Colonic mucosa (tissue), 4 donors: ENCODE measurements at places on chromosomes 16 and 17. TPM values are rescaled to one million over a fixed set of nuclear protein-coding genes. Genes with fewer than 3 reads are reported as not detected.

FA2H gene
- 51.0 TPM for total RNA-seq

GRCh38 chr17:61668486-61668885 lies 77.5 kb upstream of the NACA2 start:
- no peak overlapping the region for H3K27ac ChIP-seq
- no peaks in the 10 kb centered on the region for H3K27me3 ChIP-seq
- no peak for DNase-seq
- no peaks in the 10 kb centered on the region for H3K4me1 ChIP-seq
- no peaks in the 10 kb centered on the region for H3K36me3 ChIP-seq

- H3K36me3 ChIP-seq = no peaks in the 10 kb centered on the region
- H3K4me1 ChIP-seq = no peaks in the 10 kb centered on the region
- H3K4me3 ChIP-seq = no peak overlapping the region
Measured at GRCh38 chr17:39080421-39081078, 70.9 kb downstream of the PLXDC1 start.

DNA sequence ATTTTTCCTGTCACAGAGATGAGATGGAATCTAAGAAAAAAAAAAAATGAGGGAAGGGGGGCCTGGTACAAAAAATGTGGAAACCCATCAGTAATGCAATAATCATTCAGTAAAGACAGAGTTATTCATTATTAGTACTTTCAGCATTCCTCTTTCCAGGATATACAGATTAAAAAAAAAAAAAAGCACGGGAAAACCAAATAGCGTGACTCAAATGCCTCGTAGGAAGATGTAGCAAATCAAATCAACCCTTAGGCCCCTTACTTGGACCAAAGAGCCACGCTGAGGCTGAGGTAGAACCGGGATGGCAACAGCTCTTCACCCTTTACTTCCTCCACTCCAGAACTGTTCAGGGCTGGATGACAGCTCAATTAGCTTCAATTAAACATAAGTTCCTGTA lies 52.5 kb downstream of the SMG6 start:
- DNase-seq = no peak
- no peaks in the 10 kb centered on the region for H3K36me3 ChIP-seq
- no peak overlapping the region for H3K27ac ChIP-seq
- H3K27me3 ChIP-seq = no peaks in the 10 kb centered on the region
- no peaks in the 10 kb centered on the region for H3K4me1 ChIP-seq

DNA sequence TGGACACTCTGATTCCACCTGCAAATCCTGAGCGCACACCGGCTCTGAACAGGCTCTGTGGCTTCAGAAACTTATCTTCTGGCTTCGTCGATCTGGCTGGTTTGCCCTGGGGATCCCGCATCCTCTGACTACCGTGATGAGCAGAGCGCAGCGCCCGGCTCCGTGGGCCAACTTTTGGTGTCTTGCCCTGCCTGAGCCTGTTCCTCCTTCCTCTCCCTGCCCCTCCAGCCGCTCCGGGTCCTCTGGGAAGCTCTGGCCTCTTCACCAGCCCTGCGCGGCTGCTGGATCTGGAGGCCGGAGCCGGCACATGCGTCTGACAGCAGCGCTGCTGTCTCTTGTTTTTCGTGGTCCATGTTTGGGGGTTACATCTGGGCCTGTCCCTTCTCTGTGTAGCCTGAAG lies 65.6 kb downstream of the JPH3 start:
- no peaks in the 10 kb centered on the region for H3K36me3 ChIP-seq
- no peaks in the 10 kb centered on the region for H3K4me1 ChIP-seq
- no peak for DNase-seq
- no peaks in the 10 kb centered on the region for H3K27me3 ChIP-seq

DNA sequence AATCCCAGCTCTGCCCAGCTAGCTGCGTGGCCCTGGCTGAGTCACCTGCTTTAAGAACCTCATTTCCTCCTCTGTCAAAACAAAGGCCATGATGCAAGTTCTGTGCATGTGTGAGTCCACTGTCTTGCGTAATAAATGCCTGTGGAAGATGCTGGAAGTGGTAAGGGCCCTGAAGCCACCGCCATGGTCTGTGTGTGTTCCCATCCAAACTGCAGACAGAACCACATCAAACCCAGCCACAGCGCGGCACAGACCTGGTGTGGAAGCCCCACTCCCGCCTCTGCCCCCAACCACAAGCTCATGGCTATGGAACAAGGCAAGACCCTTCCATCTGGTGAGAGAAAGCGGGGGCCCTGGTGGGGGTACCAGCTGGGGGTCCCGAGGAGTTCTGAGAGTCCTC lies 26.0 kb downstream of the NECAB2 start:
- H3K36me3 ChIP-seq = no peaks in the 10 kb centered on the region
- H3K27me3 ChIP-seq = peaks cover 7% of the 10 kb centered on the region
- H3K27ac ChIP-seq = no peak overlapping the region
- H3K4me1 ChIP-seq = no peaks in the 10 kb centered on the region
- DNase-seq = no peak

DNA sequence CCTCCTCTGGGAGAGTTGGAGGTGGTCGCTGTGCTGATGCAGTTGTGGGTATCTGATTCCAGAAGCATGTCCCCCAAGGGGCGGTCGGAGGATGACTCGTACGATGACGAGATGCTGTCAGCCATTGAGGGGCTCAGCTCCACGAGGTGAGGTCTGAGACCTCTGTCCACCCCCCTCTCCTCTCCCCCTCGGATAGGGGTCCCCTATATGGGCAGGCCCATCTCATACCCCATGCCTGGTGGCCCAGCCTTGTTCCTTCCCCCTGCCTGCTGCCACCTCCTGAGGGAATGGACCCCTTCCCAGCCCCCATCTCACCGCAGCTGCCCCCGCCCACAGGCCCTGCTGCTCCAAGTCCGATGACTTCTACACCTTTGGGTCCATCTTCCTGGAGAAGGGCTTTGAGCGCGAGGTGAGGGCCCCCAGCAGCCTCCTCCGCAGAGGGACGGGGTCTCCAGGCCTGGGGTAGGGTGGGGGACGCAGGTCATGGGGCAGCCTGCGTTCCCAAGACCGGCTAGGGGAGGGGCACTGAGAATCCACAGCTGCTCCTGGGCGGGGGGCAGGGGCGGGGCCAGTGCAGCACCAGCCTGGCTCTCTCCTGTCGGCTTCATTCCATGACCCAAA lies 39.2 kb downstream of the ADCY7 start:
- no peaks in the 10 kb centered on the region for H3K36me3 ChIP-seq
- no peak for DNase-seq
- H3K4me1 ChIP-seq = peaks cover 7% of the 10 kb centered on the region
- H3K27ac ChIP-seq = no peak overlapping the region
- H3K4me3 ChIP-seq = no peak overlapping the region

LRRC75A gene
- 43.2 TPM for total RNA-seq

- no peaks in the 10 kb centered on the region for H3K36me3 ChIP-seq
- H3K27me3 ChIP-seq = no peaks in the 10 kb centered on the region
- no peaks in the 10 kb centered on the region for H3K4me1 ChIP-seq
- DNase-seq = no peak
Measured at GRCh38 chr17:35291802-35292201, 48.9 kb downstream of the SLFN5 start.

MMP2 gene
- total RNA-seq = 32.8 TPM

DNA sequence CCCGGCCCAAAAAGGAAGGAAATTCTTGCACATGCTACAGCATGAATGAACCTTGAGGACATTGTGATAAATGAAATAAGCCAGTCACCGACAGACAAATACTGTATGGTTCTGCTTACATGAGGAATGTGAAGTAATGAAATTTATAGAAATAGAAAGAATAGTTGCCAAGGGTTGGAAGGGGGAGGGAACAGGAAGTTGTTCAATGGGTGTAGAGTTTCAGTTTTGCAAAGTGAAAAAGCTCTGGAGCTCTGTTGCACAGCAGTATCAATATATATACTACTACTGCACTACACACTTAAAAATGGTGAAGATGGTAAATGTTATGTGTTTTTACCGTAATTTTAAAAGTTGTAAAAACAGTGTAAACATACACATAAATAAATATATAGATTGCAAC lies 43.7 kb downstream of the PKD1L3 start:
- H3K4me3 ChIP-seq = no peak overlapping the region
- no peaks in the 10 kb centered on the region for H3K36me3 ChIP-seq
- no peak overlapping the region for H3K27ac ChIP-seq
- no peaks in the 10 kb centered on the region for H3K4me1 ChIP-seq
- no peak for DNase-seq

HBA2 gene
- total RNA-seq = 3.5 TPM

CNTNAP4 gene
- not detected for total RNA-seq

- H3K4me1 ChIP-seq = peaks cover 3% of the 10 kb centered on the region
- no peak overlapping the region for H3K27ac ChIP-seq
- no peaks in the 10 kb centered on the region for H3K27me3 ChIP-seq
Measured at GRCh38 chr16:85994492-85995490, 95.8 kb downstream of the IRF8 start.

- peaks cover 4% of the 10 kb centered on the region for H3K4me1 ChIP-seq
- H3K27me3 ChIP-seq = no peaks in the 10 kb centered on the region
- no peak overlapping the region for H3K27ac ChIP-seq
- H3K4me3 ChIP-seq = no peak overlapping the region
- H3K36me3 ChIP-seq = no peaks in the 10 kb centered on the region
- peak; percentile 74 for DNase-seq
Measured at GRCh38 chr16:84175350-84176081, 11.3 kb downstream of the TAF1C start.

DNA sequence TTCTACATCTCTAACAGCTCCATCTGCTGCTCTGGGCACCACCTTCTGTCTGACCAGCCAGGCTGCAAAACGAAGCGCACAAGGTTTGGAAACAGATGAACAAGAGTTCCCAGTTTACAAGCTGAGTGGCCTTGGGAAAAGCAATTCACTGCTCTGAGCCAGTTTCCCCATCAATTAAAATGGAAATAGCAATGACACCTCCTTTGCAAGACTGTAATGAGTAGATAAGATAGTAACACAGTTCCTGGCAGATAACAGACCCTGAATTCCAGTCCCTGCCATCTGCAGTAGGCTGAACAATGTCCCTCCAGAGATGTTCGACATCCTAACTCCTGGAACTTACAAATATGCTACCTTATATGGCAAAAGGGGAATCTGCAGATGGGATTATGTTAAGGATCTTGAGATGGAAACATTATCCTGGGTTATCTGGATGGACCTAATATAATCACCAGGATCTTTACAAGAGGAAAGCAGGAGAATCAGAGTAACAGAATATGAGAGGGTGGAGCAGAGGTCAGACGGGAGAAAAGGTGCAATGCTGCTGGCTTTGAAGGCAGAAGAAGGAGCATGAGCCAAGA lies 27.9 kb downstream of the CPPED1 start:
- H3K4me1 ChIP-seq = no peaks in the 10 kb centered on the region
- no peak for DNase-seq
- no peaks in the 10 kb centered on the region for H3K36me3 ChIP-seq

LRRC46 gene
- 0.20 TPM for total RNA-seq

MIEF2 gene
- total RNA-seq = 13.2 TPM

DNA sequence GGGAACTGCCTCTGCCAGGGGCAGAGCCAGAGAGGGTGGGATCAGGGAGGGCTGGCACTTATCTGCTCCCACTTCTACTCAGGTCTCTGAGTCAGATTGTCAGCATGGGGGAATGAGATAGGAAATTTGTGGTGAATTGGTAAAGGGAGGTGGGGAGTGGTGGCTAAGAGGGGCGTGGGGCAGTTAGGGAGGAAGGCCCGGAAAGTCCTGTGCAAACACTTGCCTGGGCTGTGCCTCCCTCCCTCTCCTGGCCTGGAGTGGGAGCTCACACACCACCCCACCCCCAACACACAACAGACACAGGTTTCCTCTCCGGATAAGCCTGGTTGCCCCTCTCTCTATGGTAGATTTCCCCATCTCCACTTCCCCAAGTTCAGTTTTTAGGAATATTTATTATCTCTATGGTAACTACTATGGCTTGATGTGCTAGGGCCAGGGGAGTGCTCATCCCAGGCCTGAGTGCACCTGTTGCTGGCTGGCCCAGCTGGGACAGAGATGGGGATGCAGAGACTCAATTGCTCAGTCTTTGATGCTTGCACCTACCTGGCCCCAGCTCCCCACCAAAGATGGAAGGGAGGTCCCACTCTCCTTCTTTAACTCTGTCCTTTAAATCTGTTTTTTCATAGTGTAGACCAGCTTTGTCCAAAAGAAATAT lies 2.7 kb downstream of the SPNS2 start:
- peaks cover 10% of the 10 kb centered on the region for H3K27me3 ChIP-seq
- no peak overlapping the region for H3K4me3 ChIP-seq
- no peak overlapping the region for H3K27ac ChIP-seq
- H3K4me1 ChIP-seq = peaks cover 4% of the 10 kb centered on the region

C16orf92 gene
- total RNA-seq = not detected

GRCh38 chr16:52781005-52781630 lies 234.2 kb upstream of the TOX3 start:
- DNase-seq = no peak
- no peak overlapping the region for H3K27ac ChIP-seq
- no peaks in the 10 kb centered on the region for H3K4me1 ChIP-seq
- no peak overlapping the region for H3K4me3 ChIP-seq
- H3K36me3 ChIP-seq = no peaks in the 10 kb centered on the region
